ENCODE measurements at places on chromosomes 7 and 10.

DNA sequence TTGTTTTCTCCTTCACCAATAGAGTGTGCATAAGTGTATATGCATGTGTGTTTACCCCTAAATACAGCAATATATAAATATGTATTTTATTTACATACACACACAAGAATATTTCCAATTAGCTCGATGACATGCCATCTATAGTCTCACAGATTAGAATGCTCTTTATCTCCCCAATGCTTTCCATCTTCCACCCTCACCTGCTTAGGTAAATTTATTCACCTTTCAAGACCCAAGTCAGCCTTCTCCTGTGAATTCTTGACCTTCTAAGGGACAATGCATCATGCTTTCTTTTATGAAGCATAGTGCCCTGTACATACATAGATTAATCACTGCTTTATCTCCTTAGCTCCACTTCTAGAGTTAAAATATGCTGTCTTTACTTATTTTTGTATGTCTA is 49.7 kb downstream of the SEMA3A start:
- no peak for DNase-seq

GRCh38 chr7:2878306-2878705 is 34.2 kb upstream of the GNA12 start:
- DNase-seq = no peak

GRCh38 chr10:24288581-24288980 is 79.6 kb downstream of the KIAA1217 start:
- no peak for DNase-seq

GRCh38 chr10:128174581-128175559 is 48.6 kb upstream of the MKI67 start:
- DNase-seq = no peak

GRCh38 chr10:48696535-48696873 is 11.8 kb downstream of the WDFY4 start:
- no peak for DNase-seq
